Natural killer cell (primary cell): ENCODE measurements at places on chromosomes 4 and X. TPM values are rescaled to one million over a fixed set of nuclear protein-coding genes. Genes with fewer than 3 reads are reported as not detected.
A peak's percentile ranks its signal among the peaks of the same experiment; 100 is the strongest.

ASB5 gene
- total RNA-seq: not detected

MMAA gene
- total RNA-seq: 7.8 TPM

S100G gene
- not detected for total RNA-seq

SPP1 gene
- total RNA-seq: not detected

FAAH2 gene
- 0.12 TPM for total RNA-seq

CT45A5 gene
- not detected for total RNA-seq

CXorf51B gene
- total RNA-seq: not detected

MTMR8 gene
- 9.3 TPM for total RNA-seq

MAGEA4 gene
- total RNA-seq: not detected

GRCh38 chr4:158762553-158762952 is 6.3 kb upstream of the FNIP2 start:
- H3K4me1 ChIP-seq: no peaks in the 10 kb centered on the region
- no peak overlapping the region for H3K4me3 ChIP-seq
- H3K36me3 ChIP-seq: no peaks in the 10 kb centered on the region
- peaks cover 2% of the 10 kb centered on the region for H3K27me3 ChIP-seq
- DNase-seq: no peak

- H3K27ac ChIP-seq: no peak overlapping the region
- no peak overlapping the region for H3K4me3 ChIP-seq
Observed at GRCh38 chrX:40415675-40416074, 165.1 kb upstream of the ATP6AP2 start.

GRCh38 chrX:47313056-47313455 is 57.3 kb upstream of the ZNF157 start:
- H3K27me3 ChIP-seq: no peaks in the 10 kb centered on the region
- no peak for DNase-seq
- H3K36me3 ChIP-seq: no peaks in the 10 kb centered on the region
- no peaks in the 10 kb centered on the region for H3K4me1 ChIP-seq
- no peak overlapping the region for H3K4me3 ChIP-seq

DNA sequence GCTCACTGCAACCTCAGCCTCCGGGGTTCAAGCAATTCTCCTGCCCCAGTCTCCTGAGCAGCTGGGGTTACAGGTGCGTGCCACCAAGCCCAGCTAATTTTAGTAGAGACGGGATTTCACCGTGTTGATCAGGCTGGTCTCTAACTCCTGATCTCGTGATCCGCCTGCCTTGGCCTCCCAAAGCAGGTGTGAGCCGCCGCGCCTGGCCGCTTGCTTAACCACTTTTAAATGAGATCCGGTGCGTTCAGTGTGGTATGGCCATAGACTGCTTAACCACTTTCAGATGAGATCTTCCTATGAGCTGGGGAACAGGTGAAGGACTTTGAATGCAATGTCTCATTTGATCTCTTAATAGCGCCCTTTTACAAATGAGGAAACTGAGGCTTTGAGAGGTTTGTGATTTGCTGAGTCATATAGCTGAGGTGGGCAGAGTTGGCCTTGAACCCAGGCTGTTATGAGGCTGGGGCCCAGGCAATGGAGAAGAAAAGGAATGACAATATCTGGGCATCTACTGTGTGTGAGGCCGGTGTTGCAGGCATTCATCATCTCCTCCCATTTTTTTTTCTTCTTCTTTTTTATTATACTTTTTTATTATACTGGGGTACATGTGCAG is 41.9 kb upstream of the NSG1 start:
- H3K4me1 ChIP-seq: peaks cover 18% of the 10 kb centered on the region
- no peaks in the 10 kb centered on the region for H3K27me3 ChIP-seq
- no peak for DNase-seq
- H3K4me3 ChIP-seq: no peak overlapping the region

GRCh38 chr4:82710197-82710929 is 88.2 kb downstream of the SCD5 start:
- no peaks in the 10 kb centered on the region for H3K27me3 ChIP-seq
- no peak overlapping the region for H3K27ac ChIP-seq
- no peaks in the 10 kb centered on the region for H3K4me1 ChIP-seq
- no peaks in the 10 kb centered on the region for H3K36me3 ChIP-seq
- DNase-seq: no peak
- no peak overlapping the region for H3K4me3 ChIP-seq

- no peak overlapping the region for H3K4me3 ChIP-seq
- no peak for DNase-seq
- H3K36me3 ChIP-seq: no peaks in the 10 kb centered on the region
- no peaks in the 10 kb centered on the region for H3K27me3 ChIP-seq
- no peaks in the 10 kb centered on the region for H3K4me1 ChIP-seq
Observed at GRCh38 chr4:5337731-5338130, 286.5 kb downstream of the STK32B start.

DNA sequence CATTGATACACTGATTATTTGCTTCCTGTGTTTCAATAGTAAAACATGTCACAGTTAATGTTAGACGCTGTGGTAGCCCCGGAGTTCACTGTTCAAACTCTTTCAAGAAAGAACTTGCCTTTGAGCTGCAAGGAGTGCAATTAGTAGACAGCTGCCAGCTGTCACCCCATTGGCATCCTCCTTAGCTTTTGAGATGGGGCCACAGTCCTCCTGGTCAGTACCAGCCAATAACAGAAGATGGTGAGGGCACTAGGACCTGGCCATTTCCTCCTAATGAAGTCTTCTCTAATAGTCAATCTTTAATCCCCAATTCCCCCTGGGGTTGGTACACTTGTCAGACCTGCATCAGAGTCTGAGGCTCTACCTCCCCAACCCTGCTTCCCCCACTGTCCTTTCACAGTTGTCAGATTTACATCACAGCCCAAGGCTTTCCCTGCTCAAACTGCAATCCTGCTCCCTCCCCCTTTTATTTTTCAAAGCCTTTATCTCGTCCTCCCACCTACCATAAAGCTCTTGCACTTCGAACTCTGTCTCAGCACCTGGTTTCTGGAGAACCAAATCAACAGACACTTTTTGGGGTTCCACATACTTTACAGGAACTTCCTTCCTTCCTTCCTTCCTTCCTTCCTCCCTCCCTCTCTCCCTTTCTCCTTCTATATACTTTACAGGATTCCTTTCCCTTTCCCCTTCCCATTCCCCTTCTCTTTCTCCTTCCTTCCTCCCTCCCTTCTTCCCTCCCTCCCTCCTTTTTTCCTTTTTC is 182.0 kb downstream of the RASL11B start:
- no peaks in the 10 kb centered on the region for H3K4me1 ChIP-seq
- H3K36me3 ChIP-seq: no peaks in the 10 kb centered on the region
- no peaks in the 10 kb centered on the region for H3K27me3 ChIP-seq
- H3K27ac ChIP-seq: no peak overlapping the region

- H3K4me3 ChIP-seq: no peak overlapping the region
- no peak overlapping the region for H3K27ac ChIP-seq
- no peaks in the 10 kb centered on the region for H3K36me3 ChIP-seq
- no peaks in the 10 kb centered on the region for H3K27me3 ChIP-seq
- H3K4me1 ChIP-seq: no peaks in the 10 kb centered on the region
Observed at GRCh38 chrX:37424000-37424429, 74.9 kb downstream of the PRRG1 start.

DNA sequence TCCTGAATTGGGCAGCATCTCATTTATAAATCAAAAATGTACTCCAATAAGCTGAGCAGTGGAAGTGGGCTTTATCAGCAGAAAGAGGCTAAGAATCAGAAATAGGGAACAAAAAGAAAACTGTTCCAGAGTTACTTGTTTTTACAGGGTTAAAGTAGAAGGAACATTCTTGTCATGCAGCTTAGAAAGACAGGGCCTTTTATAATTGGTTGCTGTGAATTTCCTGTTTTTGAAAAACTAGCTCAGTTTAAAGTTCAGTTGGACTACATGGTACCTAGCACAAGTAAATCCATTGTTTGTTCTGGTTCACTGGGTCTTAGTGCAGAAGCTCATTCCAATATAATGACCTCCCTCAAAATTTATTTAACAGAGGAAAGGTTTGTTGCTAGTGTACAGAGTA is 200.8 kb downstream of the GRIA2 start:
- H3K36me3 ChIP-seq: no peaks in the 10 kb centered on the region
- no peak overlapping the region for H3K4me3 ChIP-seq
- H3K4me1 ChIP-seq: no peaks in the 10 kb centered on the region
- no peaks in the 10 kb centered on the region for H3K27me3 ChIP-seq
- no peak overlapping the region for H3K27ac ChIP-seq
- no peak for DNase-seq

GRCh38 chr4:77413766-77414165 is 191.9 kb upstream of the CXCL13 start:
- no peaks in the 10 kb centered on the region for H3K27me3 ChIP-seq
- H3K4me3 ChIP-seq: no peak overlapping the region
- H3K4me1 ChIP-seq: no peaks in the 10 kb centered on the region
- no peak for DNase-seq
- no peaks in the 10 kb centered on the region for H3K36me3 ChIP-seq

DNA sequence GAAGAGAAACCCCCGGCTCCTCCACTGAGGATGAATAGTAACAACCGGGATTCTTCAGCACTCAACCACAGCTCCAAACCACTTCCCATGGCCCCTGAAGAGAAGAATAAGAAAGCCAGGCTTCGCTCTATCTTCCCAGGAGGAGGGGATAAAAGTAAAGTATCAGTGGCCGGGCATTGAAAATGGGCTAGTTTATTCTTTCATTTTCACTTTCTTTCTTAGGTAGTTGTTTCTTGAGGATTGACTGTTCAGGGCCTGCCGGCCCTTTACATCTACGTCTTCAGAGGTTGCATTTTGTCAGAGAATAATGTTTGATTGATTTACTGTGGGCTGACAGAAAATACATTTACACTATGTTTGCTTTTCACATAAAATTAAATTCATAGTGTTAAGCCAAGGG is 27.1 kb downstream of the PAK3 start:
- peak overlapping the region; percentile 30 for H3K4me3 ChIP-seq
- H3K27ac ChIP-seq: peak overlapping the region; percentile 42
- DNase-seq: peak; percentile 20
- no peaks in the 10 kb centered on the region for H3K27me3 ChIP-seq
- H3K36me3 ChIP-seq: no peaks in the 10 kb centered on the region

GRCh38 chr4:15755321-15756155 is 22.6 kb upstream of the CD38 start:
- no peaks in the 10 kb centered on the region for H3K27me3 ChIP-seq
- DNase-seq: peak; percentile 42
- H3K4me1 ChIP-seq: peaks cover 36% of the 10 kb centered on the region
- H3K4me3 ChIP-seq: peak overlapping the region; percentile 11

DNA sequence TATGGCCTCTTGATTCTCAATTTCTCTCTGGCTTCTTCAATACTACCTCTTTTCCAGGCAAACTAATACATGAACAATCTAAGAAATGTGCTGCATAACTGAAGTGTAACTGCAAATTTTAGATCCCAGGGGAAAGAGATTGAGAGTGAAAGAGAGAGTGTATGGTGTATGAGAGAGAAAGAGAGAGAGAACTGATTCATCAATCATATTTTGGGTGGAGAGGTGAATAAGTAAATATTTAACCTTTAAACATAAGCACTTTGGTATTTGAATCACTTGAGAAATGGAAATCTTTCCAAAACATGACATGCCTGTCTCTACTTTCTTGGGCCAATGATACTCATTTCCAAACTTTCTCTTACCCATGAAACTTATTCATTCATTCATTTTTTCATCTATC is 147.2 kb upstream of the DIPK2B start:
- DNase-seq: no peak
- H3K36me3 ChIP-seq: no peaks in the 10 kb centered on the region
- H3K27me3 ChIP-seq: no peaks in the 10 kb centered on the region
- H3K27ac ChIP-seq: no peak overlapping the region

DNA sequence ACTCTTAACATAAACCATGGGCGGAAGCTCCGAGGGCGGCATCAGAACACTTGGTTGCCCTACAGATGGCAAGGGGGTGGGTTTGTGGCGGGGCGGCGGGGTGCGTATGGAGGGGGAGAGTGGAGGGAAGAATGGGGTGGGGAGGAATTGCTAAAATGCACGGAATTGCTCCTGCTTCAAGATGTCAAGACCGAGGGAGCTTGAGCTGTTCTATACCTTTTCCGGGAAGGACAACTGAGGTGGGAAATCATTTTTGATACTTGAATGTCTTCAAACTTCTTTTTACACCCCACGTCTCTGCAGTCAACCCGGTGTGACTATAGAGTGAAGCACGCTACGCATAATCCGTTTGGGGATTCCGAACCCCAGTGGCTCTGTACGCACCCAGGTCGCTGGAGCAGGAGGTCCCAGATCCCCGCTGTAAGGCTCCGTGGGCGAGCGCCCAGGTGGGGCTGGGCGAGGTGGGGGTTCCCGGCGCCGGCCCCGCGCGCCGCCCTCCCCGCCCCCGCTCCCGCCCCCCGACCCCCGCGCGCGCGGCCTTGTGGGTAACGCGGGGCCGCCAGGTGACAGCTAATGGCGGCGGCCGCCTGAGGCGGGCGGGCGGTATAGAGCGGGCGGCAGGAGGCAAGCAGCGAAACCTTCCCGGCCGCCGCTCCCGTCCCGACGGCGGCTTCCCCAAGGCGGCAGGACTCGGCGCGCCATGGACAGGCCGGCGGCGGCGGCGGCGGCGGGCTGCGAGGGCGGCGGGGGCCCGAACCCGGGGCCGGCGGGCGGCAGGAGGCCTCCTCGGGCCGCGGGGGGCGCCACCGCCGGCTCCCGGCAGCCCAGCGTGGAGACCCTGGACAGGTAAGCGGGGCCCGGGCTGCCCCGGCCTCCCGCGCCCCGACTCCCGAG is at the start of gene MTMR1:
Gene MTMR1 (plus strand): TSS at position 566 of the 894 bp plus-strand sequence. CDS start 135 bp downstream, at position 701.
- H3K4me3 ChIP-seq: peak within 1 kb of the TSS; percentile 75
- peaks cover 62% of the 10 kb centered on the region for H3K4me1 ChIP-seq
- peak; percentile 39 for DNase-seq
- no peaks in the 10 kb centered on the region for H3K27me3 ChIP-seq

- H3K27me3 ChIP-seq: no peaks in the 10 kb centered on the region
- no peak overlapping the region for H3K27ac ChIP-seq
- DNase-seq: no peak
- no peaks in the 10 kb centered on the region for H3K4me1 ChIP-seq
- H3K4me3 ChIP-seq: no peak overlapping the region
- no peaks in the 10 kb centered on the region for H3K36me3 ChIP-seq
Observed at GRCh38 chr4:107442538-107443111, 277.4 kb downstream of the PAPSS1 start.

DNA sequence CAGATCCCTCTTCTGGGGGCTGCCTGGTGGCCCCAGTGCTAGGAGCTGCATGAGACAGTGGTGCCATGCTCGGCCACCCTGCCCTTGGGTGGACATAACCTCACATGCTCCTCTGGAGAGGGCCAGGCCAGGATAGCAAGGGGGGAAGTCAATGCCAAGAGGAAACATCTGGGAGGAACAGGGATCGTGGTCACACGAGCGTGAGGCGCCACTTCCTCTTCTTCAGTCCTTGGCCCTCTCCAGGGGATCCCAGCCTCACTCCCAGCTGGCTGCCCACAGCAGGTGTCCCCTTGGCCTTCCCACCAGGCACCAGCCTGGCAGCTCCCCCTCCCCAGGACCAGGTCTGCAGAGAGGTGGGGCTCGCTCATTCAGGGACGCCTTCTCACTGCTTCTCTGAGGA is 28.6 kb downstream of the TBC1D14 start:
- no peak overlapping the region for H3K4me3 ChIP-seq
- peaks cover 3% of the 10 kb centered on the region for H3K36me3 ChIP-seq
- no peak for DNase-seq
